ENCODE measurements at places on chromosomes 5 and 9. TPM values are rescaled to one million over a fixed set of nuclear protein-coding genes. Genes with fewer than 3 reads are reported as not detected.

The ORM2 gene
- not detected for total RNA-seq

The CNTNAP3 gene
- total RNA-seq: not detected

The MARVELD2 gene
- 0.76 TPM for total RNA-seq

The CLTA gene
- 91.6 TPM for total RNA-seq

The STPG3 gene
- 0.63 TPM for total RNA-seq

The PLPP7 gene
- 0.23 TPM for total RNA-seq

The TCF7 gene
- total RNA-seq: 142 TPM

The PNPLA7 gene
- total RNA-seq: 8.2 TPM
